ENCODE measurements at places on chromosomes 3 and 15.

DNA sequence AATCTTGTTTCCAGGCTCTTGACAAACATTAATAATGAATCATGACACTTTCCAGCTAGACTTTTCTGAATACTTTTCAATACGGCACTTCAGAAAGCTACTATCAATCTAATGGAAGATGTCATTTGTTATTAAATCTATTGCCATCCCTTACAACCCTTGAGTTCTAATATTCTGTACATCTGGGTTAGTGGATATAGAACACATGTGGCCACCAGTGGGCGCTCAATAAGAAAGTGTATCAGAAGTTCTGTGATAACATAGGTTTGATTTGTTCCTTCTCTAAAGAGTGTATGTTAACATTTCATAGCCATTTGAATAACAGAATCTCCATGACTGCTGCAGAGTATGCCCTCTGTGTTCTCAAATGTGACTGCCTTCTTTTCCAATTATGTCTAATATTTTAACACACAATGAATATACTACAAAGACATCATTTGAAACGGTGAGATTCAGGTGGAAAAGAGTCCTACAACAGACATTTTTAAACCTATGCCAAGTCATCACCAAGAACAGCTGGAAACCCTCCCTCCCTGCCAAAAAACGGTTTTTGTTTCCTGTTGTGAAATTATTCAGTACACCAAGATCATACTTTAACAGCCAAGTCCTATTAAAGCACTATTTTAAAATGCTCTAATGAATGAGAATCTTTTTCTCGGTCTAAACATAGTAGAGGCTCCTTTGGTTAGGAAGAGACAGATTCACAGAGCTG, 22.2 kb downstream of the ALDH1A2 start:
- DNase-seq, result no peak

DNA sequence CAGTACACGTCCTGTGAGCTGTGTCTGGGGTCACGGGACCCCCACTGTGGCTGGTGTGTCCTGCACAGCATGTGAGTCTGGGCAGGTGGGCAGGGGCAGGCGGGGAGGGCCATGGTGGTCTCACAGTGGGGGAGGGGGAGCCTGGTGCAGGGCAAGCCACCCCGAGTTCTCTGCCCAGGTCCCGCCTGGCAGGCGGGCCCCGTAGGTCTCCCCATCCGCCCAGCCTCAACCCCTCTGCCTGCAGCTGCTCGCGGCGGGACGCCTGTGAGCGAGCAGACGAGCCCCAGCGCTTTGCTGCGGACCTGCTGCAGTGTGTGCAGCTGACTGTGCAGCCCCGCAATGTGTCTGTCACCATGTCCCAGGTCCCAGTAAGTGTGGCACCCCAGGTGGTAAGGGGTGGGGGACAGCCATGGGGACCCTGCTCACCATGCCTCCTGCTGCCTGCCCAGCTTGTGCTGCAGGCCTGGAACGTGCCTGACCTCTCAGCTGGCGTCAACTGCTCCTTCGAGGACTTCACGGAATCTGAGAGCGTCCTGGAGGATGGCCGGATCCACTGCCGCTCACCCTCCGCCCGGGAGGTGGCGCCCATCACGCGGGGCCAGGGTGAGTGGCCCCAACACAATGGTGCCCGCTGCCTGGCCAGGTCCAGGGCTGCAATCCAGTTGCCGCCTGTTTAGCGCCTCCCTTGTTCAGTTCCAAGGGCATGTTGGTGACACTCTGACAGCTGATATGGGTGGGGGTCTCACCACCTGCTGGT, 21.9 kb downstream of the PLXNA1 start:
- DNase-seq, result no peak

DNA sequence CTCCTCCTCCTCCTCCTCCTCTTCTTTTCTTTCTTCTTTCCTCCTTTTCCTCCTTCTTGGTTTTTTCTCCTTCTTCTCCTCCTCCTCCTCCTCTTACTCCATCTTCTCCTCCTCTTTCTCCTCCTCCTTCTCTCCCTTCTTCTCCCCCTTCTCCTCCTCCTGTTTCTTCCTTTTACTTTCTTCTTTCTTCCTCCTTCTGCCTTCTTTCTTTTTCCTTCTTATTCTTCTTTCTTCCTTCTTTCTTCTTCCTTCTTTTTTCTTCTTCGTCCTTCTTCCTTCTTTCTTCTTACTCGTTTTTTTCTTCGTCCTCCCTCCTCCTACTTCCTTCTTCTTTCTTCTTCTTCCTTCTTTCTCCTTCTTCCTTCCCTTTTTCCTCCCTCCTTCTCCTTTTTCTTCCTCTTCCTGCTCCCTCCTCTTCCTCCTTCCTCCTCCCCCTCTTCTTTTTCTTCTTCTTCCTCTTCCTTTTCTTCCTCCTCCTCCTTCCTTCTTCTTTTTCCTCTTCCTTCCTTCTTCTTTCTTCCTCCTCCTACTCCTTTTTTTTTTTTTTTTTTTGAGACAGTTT, 92.1 kb downstream of the SLMAP start:
- DNase-seq, result no peak

GRCh38 chr3:187084126-187084525, 55.2 kb downstream of the RPL39L start:
- DNase-seq, result no peak

GRCh38 chr15:60999771-61000170, 229.3 kb downstream of the RORA start:
- no peak for DNase-seq

- no peak for DNase-seq
Observed at GRCh38 chr15:59457103-59457502, 19.1 kb downstream of the FAM81A start.

- no peak for DNase-seq
Observed at GRCh38 chr3:115363071-115363470, 216.0 kb upstream of the ZBTB20 start.

DNA sequence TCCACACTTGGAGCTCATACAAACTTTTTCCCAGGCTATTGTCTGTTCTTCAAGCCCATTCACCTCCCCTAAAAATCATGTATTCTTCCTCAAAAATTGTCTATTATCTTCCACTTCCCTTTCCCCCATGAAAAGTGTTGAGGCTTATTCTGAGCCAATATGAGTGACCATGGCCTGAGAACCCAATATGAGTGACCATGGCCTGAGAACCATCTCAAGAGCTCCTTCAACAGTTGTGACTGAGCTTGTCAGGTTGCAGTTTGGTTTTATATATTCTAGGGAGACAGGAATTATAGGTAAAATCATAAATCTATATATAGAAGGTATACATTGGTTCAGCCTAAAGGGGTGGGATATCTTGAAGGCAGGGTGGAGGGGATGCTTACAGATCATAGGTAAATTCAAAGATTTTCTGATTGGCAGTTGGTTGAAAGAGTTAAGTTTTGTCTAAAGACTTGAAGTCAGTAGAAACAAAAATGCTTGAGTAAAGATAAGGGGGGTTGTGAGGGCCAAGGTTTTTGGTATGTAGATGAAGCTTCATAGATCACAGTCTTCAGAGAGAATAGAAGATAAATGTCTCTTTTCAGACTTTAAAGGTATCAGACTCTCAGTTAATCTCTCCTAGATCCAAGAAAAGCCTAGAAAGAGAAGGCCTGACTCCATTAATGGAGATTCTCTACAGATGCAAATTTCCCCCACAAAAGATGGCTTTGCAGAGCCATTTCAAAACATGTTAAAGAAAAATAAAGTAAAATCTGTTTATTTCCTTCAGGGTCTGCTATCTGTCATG, 95.8 kb downstream of the TGFBR2 start:
- no peak for DNase-seq

GRCh38 chr3:197599089-197599765, 43.5 kb upstream of the BDH1 start:
- DNase-seq, result peak; percentile 69

GRCh38 chr3:72891053-72891855, 3.4 kb downstream of the GXYLT2 start:
- DNase-seq, result no peak

GRCh38 chr15:67042551-67043142, 22.8 kb upstream of the SMAD3 start:
- no peak for DNase-seq

DNA sequence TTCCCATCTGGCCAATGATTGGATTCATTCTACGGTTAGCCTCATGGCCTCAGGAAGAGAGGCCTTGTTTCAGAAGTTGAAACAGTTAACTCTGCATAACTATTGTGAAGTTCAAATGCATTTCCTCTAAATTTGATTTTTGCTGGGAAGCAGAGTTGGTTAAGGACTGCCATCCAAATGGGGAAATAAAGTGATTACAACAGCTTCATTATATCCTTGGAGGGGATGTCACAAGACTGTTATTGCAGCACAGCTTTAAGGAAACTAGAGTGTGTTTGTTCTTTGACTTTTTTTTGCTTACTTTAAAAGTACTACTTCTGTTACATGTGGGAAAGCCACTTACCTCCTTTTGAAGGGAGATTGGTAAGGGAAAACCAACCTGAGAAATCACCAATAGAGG, 164.8 kb downstream of the AKAP13 start:
- DNase-seq, result no peak

All from right renal cortex interstitium (tissue), 3 donors.